ENCODE measurements at places on chromosomes 2 and 18.

DNA sequence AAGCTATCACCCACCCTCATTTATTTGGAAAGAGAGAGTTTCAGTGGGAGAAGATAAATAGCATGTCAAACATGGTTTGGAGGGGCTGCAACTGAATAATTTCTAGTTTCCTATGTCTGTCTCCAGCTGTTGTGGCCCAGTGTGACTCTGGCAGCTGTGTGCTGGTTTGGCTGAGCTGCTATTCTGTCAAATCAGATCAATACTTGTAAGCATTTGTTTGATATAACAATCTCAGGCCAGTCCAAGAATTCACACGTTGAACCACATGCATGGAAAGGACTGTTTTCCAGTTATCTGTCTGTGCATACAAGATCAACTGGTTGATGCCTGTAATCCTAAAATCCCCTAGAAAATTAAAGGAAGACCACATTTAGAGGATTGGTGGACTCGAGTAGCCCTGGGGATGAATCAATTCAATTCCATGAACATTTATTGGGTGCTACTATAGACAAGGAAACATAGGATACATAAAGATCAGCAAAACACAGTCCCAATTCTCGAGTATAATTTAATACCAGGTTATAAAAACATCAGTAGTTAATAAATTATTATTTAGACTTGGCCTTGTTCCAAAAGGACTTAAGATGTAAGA is 209.0 kb upstream of the PARD3B start:
- DNase-seq: no peak

- no peak for DNase-seq
Measured at GRCh38 chr2:223995569-223995968, 38.3 kb downstream of the MRPL44 start.

- no peak for DNase-seq
Measured at GRCh38 chr2:20457661-20458630, 11.1 kb downstream of the RHOB start.

DNA sequence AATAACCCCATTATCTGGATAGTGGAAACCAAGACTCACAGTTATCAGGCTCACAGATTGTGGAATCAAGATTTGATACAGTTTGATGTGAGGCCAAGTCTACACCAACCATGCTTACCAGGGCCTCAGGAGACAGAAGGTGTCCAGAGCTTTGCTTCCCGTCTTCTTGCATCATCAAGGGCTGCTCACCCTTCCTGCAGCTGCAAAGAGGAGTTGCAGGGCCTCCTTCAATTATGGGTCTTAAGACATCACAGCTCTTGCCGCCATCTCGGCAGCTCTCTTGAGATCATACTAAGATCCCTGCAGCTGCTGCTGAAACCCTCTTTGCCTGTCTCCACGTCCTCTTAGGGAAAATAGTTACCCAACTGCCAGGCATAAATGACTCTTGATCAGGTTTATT is 176.0 kb downstream of the MGAT5 start:
- no peak for DNase-seq

GRCh38 chr2:172248381-172248780 is 145.7 kb upstream of the DLX2 start:
- no peak for DNase-seq

GRCh38 chr2:237604960-237605359 is 14.4 kb upstream of the RAB17 start:
- no peak for DNase-seq

DNA sequence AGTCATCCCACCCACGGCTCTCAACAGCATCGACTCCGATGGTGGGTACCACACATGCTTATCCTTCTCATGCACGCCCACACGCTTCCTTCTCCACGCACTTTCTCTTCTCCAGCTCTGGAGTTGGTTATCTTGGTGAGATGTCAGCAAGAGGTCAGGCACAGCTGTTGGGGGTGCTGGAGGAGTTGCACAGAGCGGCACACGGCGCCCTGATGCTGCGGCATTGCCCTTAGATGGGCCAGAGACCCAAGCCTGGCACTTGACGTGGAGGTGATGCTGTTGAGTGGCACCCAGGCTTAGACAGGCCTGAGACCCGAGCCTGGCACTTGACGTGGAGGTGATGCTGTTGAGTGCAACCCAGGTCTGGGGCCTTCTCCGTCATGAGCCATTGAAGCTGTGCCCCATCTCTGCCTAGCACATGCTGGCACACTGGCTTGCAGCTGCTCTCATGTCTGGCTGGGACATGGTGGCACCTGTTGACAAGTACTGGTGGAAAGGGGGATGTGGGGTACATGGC is 83.2 kb downstream of the DGKD start:
- no peak for DNase-seq

- no peak for DNase-seq
Measured at GRCh38 chr2:14451312-14451711, 181.2 kb upstream of the LRATD1 start.

GRCh38 chr2:41877114-41877678 is 170.6 kb upstream of the PKDCC start:
- DNase-seq: no peak

- DNase-seq: no peak
Measured at GRCh38 chr2:128500138-128500800, 181.6 kb upstream of the HS6ST1 start.

DNA sequence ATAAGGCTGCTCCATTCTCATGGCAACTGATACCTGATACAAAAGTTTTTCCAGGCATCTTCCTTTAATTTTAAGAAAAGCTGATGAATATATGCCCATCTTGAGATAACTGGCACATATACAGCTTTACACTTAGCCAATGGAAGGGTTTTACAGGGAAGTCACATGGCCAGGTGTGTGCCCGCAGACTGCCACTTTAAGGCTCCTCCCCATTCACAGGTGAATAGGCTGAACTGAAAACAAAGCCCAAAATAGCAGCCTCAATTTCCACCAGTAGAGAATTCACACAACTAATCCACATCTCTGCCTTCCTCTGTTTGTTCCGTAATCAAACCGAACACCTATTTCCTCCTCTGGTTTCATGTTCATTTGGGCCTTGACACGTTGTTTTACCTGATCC is 9.8 kb upstream of the ME2 start:
- no peak for DNase-seq

DNA sequence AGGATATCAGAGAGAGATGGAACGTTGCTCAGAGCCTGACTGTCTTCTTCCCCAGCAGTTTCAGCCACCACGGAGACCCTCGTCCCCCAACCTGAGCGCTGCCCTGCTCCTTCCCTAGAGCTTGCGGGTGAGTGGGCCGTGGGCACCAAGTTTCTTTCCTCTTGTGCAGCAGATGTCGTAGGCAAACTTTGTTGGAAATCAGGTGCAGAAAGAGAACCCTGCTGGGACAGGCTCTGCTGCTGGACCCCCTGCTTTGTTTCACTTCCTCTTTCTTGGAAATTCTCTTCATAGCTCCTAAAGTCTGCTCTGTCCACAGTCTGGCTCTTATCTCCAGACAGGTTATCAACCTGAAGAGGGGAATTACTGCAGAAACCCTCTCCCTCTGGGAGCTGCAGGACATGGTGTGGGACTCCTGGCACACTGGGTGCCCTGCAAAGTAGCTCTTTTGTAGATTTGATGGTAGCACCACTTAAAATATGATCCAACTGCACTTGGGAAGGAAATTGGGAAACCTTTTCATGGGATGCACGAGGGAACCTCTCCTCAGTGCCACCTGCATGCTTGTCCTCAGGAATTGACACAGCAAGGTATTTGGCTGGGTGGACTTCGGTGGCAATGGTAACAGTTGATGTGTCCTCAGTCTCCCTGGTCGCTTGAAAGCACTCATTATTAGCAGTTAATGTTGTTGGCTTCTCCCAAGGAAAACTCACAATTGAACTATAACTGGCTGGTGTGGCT is 92.2 kb downstream of the ALPK2 start:
- DNase-seq: no peak

- no peak for DNase-seq
Measured at GRCh38 chr2:98795891-98796676, 65.2 kb upstream of the MGAT4A start.

DNA sequence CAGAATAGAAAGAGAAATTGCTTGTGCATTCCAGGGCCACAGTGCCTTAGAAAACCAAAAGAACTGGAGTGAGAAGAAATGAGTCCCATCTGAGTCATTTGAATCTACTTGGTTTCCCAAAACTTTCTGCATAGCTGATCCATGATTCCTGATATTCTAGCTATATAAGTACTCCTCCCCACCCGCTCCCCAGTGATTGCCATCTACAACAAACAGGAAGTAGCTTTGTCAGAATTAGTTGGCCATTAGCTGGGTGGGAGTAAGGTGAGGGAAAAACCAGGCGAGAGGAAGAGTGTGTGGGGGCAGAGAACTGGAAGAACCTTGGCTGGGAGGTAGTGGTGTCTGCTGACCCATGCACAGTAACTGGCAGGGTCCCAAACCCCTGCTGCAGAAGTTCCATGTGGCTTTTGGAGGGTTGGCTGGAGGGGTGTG is 122.1 kb downstream of the ACAA2 start:
- no peak for DNase-seq

GRCh38 chr2:195758846-195759245 is 101.8 kb downstream of the SLC39A10 start:
- DNase-seq: no peak

GRCh38 chr2:132651115-132652045 is 18.6 kb downstream of the LYPD1 start:
- no peak for DNase-seq

GRCh38 chr2:158313734-158314133 is 142.8 kb downstream of the CCDC148 start:
- no peak for DNase-seq

DNA sequence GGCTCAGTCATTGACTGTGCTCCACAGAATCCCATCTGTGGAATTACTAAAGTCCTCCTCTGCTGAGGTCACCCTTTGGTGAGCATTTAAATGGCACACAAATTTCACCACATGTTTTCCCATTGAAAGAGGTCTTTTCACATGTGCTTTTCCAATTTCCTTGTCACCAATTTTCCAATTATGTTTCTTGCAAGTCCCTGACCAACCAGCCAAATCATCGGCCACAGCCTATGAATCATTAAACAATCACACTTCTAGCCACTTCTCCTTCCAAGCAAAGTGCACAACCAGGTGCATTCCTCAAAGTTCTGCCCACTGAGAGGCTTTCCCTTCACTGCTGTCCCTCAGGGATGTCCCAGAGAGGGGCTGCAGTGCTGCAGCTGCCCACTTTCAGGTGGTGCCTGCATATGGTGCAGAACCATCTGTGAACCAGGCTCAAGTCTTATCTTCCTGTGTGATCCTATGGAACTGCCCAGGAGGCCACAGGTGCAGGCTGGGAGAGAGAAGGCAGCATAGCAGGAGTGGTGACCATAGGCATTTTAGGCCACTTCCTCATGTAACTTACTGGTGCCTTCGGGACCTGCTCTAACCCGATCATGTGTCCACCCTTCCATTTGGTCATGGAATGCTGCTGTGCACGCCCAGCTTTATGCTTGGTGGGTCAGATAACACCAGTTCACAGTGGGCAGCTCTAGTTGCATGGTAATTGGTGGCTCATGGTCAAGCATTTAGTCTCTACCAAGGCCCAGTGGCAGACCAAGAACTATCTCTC is 153.0 kb downstream of the SEPTIN10 start:
- no peak for DNase-seq

DNA sequence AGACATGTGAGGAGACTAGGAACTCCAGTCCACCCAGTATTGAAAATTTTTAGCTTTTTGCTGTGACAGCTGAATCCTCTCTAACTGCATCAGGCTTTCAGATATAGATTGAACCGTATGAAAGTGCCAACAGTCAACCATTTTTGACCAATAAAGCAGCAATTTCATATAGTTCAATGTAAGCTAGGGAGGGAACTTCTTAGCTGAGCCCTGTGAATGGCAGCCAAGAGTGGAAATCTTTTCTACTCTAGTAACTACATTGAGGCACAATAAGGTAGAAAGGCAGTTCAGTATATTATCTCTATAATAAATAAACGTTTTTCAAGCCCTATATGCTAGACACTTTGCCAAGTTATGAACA is 96.3 kb upstream of the TANK start:
- no peak for DNase-seq
